ENCODE measurements at places on chromosomes 5 and 9.

DNA sequence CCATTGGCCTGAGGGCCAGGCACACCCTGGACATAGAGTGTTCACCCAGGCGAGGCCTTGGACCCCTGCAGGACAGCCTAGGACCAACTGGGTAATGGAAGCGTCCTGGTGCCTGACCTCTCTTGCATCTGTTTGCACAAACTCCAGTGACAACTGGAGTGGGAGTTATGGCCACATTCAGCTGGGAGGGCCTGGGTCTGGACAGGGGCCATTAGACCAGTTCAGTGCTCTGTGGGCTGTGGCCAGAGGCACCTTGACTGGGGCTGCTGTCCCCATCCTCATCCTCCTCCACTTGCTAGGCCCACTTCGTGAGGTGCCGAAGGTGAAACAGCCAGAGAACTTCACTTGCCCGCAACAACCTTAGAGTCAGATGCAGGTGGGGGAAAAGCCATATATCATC is 372.7 kb upstream of the IRX1 start:
- no peak for DNase-seq

DNA sequence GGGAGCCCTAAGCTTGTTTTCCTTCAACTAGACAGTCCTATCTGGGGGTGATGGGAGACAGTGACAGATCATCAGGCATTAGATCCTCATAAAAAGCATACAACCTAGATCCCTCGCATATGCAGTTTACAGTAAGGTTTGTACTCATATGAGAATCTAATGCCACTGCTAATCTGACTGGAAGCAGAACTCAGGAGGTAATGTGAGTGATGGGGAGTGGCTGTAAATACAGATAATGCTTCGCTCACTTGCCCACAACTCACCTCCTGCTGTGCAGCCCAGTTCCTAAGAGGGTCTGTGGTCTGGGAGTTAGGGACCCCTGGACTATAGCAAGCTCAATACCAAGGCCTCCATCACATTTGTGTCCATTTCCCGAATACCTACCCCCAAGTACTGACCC is 260.5 kb downstream of the CDK5RAP2 start:
- no peak for DNase-seq

DNA sequence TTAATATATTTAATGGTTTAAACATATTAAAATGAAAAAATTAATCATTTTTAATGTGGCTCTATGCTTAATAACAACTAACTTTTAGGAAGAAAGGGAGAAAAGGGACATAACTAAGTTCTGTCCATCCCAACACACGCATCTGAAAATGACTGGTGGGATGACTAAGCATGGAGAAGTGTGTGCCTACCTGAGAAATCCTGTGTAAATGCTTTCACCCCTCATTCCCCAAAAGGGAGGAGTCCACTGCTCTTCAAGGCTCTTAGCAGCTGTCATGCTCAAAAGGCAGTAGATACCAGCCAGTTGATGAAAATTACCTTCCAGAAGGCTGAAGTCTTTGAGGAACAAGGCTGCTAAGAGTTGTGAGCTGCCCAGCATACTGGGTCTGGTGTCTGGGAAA is 130.9 kb downstream of the NFIB start:
- DNase-seq: no peak

DNA sequence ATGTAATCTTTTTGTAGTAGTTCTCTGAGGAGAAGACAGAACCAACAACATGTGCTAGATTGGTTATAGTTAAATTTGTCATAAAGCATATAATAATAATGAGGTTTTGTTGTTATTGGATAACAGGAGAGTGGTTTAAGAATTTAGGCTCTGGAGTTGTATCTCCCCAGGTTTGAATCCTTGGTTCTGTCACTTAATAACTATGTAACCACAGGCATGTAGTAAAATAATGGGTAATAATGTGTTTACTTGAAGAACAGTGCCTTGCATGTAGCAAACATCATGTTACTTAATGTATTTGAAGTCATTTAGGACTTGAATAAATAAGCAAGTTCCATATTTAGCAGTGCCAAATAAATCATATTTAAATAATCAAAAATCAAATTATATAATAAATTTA is 55.8 kb downstream of the NSD1 start:
- no peak for DNase-seq

DNA sequence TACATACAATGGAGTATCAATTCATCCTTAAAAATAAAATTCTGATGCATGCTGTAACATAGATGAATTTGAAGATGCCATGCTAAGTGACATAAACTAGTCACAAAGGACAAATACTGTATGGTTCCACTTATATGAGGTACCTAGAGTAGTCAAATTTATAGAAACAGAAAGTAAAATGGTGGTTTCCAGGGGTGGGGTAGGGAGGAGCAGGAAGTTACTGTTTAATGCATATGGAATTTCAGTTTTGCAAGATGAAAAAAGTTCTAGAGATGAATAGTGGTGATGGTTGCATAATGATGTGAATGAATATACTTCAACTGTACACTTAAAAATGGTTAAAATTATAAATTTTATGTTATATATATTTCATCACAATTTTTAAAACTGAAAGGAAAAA is 57.3 kb upstream of the FNIP1 start:
- no peak for DNase-seq

GRCh38 chr5:126998895-126999570 is 31.3 kb downstream of the MARCHF3 start:
- DNase-seq: no peak

- DNase-seq: no peak
These were observed 16.9 kb downstream of the ADAMTSL2 start for GRCh38 chr9:133551446-133551845.

DNA sequence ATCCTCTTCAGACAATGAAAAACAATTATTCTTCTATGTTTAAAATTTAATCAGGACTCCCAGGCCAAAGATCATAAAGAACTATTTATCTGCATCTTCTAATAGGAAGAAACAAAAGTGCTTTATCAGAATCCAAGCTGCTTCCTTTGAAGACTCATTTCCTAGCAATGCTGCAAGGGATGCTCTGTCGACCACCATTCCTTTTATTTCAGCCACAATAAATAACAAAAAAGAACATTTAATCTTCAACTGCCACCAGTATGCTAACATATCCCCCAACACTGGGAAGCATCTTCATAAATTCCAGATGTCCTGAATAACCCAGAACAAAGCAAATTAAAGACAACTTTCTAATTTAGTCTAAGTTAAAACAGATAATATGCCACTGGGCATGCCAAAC is 68.7 kb downstream of the PKD2L2 start:
- DNase-seq: no peak

GRCh38 chr9:105118636-105119035 is 125.8 kb upstream of the SLC44A1 start:
- DNase-seq: no peak

DNA sequence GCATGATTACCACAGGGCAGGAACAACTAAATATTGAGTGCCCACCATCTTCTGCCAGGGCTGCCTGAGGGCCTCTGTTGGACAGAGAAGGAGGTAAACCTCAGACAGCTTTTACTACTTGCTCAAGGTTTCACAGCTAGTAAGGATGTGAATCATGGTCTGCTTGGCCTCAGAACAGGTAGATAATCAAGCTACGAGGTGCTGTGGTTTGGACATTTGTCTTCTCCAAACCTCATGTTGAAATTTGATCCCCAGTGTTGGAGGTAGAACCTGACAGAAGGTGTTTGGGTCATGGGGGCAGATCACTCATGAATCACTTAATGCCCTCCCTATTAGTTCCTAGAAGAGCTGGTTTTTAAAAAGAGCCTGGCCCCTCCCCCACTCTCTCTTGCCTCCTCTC is 541.2 kb upstream of the TRPC7 start:
- no peak for DNase-seq

DNA sequence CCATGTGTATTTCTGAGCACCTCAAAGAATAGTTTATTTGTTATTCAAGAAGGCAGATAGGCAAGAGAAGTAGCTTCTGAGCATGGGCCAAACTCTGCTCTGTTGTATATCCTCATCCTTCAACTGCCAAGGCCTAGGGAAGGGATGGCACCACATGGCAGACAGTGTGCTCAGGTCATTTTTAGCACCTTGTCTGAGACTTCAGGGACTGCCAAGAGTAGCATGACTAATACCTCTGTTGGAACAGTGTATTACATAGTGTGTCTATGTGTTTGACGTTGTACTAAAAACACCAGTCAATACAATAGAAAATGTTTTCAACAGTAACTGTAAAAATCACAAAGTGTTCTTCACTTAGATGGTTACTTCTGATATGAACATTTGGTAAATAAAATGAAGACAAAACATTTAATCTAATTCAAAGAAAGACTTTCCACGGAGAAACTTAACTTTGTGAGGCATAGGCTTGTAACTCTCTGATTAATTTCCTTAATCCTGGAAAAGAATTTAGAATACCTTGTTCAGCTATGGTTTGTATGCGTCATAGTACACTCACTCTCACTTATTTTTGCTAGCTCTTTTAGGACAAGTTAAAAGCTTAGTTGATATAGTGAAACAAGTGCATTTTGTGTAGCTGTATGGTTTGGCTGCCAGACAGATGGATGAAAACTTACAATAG is 318.4 kb upstream of the RIOK2 start:
- DNase-seq: no peak

- no peak for DNase-seq
These were observed 25.6 kb downstream of the POLR1E start for GRCh38 chr9:37511016-37512010.

GRCh38 chr5:116388564-116389258 is 185.9 kb downstream of the SEMA6A start:
- no peak for DNase-seq

- no peak for DNase-seq
These were observed 4.7 kb upstream of the TMEM141 start for GRCh38 chr9:136786451-136786850.

- DNase-seq: no peak
These were observed 104.8 kb downstream of the PDE6A start for GRCh38 chr5:149839761-149840160.

DNA sequence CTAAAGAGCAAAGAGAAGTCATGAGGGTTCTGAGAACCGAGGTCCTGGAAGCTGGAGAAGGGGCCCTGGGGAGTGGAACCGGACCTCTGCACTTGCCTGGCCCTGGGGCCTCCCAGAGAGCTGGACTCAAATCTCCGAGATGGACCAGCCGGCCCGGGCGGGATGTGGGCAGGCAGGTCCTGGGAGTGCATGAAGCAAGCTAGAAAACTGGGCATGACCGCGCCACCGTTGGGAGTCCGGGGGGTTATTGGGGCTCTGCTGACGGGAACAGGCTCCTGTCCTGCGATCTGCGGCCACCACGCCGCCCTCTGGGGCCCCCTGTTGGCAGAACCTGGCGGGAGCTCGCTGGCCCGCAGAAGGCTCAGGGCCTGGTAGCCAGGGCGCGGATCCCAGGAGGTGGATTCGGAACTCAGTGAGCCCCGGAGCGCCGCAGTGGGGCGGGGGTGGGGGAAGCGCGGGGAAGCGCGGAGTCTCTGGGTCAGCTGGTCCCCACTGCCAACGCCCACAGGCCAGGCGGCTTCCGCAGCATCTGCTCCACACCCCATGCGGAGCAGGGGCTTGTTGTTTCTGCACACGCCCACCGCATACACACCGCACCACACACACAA is 150.6 kb downstream of the ERCC6L2 start:
- DNase-seq: no peak

All from CD4-positive, alpha-beta T cell (primary cell).